HT-29 (cell line): ENCODE measurements at places on chromosomes 13 and 19. TPM values are rescaled to one million over a fixed set of nuclear protein-coding genes. Genes with fewer than 3 reads are reported as not detected.

GRCh38 chr13:71430681-71431080, 436.3 kb downstream of the DACH1 start:
- DNase-seq: no peak

DNA sequence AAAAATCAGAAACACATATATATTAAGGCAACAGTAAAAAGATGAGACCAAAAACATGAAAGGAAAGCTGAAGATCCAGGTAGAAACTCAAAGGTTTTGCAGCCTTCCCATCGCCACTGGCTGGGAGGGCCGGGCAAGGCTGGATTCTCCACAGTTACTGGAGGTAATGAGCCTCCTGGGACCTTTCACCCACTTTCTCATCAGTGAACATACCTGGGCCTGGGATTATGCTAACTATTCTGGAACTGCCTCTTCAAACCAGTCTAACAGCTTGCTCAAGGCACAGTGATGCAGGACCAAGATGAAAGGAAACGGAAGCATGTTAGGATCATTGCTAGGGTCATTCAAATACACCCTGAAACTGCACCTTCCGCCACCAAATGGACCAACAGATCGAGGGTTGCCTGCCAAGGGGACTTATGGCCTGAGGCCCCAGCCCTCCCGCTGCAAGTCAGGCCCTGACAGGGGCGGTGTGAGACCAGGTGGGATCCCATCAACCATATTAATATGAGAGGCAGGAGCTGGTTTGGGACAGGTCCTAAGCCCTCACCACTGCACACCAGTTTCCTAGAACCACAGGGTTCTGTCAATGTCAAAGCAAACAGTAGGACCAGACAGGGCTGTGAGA, 28.4 kb upstream of the ATP12A start:
- DNase-seq: peak; percentile 96

DNA sequence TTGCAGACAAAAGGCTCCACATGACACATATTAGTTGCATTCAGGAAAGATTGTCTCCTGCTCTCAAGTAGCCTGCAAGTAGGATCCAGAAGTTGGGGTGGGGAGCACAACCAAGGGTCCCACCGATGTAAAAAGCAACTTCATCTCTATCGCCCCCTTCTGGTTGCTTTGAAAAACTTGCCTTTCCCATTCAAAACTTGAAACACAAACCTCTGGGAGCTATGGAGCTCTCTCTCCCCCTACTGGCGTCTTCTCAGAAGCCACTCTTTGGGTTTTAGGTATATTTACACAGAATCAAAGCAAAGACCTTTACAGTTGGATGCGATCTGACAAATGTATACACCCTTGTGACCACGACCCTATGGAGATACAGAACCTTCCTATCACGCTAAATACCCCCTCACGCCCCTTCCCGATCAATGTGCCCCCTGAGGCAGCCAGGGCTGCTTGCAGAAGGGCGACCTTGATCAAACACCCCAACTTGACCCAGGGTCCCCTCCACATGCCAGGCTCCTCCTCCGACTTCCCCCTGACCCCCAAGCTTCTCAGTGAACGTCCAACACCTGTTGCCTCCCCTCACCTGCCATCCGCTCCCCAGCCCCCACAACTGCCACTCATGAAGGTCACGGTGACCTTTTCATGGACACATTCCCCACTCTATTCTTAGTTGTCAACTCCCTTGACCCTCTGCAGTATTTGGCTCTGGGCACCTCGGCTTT, 10.1 kb downstream of the NOSIP start:
- DNase-seq: peak; percentile 96

DNA sequence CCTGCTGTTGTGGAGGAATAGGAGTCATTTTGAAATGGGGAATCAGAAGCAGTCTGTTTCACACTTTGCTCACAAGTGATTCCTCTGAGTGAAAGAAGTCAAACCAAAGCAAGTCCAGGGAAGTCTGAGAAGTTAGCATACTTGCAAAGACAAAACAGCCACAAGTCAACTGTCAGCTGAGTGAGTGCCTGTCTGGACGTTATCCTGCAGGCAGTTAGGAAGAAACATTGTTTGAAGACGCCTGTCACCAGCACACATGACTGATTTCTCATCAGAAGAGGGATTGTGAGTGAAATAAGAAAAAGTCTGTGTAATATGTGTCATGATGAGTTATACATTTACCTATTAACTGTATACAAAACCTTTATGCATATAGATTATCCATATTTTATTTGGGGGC, 153.5 kb downstream of the KCNRG start:
- no peak for DNase-seq

DNA sequence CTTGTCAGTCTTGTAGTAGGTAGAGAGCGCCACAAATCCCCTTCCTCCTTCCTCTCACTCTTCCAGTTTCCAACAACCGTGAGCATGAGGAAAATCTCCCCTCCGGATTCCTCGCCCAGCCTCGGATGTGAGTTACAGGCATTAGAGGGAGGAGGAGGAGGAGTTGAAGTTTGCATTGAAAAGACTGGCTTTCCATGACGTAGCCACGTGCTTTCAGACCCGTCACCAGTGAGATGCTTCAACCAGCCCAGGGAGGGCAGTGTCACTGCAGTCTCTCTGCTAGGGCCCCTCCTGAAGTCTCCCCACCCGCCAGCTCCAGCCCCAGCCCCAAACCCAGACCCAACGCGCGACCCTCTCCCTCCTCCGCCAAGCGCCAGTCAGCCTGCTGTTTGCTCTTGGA, 442 bp upstream of the FGF14 start:
- no peak for DNase-seq

DNA sequence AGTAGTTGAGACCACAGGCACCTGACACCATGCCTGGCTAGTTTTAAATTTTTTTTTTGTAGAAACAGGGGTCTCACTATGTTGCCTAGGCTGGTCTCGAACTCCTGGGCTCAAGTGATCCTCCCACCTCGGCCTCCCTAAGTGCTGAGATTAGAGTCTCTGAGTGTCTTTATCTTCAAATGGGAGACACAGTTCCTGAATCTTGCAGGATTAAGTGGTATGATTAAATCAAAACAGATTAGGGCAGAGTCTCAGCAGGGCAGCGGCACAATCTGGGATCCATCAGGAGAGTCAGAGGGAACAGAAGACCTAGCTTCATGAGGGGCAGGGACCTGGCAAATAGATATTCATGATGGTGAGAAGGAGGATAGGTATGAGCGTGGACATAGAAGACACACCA, 953 bp downstream of the RLN3 start:
- DNase-seq: no peak

DNA sequence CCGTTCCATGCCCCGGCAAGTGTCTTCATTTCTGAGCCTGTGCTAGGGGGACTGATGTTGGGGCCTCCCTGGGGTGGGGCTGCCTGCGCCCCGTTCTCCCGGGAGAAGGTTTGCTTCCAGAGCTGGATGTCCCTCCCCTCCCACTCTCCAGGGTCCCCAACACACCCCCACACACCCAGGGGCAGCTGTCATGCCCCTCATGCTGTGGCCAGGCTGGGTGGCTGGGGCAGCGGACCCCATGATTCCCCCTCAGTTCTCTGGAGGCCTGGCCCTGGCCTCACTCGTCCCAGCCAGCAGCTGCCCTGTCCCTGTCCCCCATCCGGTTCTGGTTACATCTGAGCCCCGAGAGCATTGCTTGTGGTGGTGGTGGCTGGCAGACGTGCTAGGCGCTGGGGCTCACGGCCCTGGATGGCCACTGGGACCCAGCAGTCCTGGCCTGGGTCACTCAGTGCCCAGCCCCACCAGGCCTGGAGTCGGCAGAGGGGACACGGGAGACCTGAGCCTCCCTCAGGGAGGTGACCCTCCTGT, 184.8 kb downstream of the KDM4B start:
- no peak for DNase-seq

DNA sequence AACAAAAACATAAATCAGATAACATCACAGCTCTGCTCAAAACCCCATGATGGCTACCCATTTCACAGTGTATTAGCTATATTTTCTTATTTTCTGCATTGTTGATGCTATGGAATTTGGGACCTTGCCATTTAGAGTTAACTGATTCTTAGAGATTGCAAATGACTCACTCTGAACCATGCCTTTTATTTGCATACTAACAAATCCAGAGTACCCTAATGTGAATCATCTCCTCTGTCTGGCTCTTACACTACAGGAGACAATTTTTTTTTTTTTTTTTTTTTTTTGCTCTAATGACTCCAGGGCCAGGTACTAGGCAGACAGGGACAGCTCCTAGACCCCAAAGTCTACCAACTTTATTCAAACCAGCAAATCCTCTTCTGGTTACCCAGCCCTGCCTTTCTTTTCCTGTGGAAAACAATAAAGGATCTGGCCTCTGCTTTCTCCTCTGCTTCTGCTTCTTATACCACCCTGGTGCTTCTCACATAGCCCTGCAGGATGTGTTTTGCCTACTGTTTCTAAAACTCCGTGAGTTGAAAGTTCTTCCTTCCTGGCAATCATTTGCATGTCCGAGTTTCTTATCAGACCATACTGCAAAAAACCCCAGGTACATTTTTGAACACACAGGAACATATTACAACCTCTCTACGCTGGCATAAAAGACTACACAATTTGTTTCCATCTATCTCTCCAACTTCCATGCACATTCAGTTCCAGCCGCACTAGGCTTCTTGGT, 10.6 kb upstream of the ZNF460 start:
- DNase-seq: no peak

- DNase-seq: no peak
Measured at GRCh38 chr13:113599391-113599790, 14.8 kb downstream of the TFDP1 start.

DNA sequence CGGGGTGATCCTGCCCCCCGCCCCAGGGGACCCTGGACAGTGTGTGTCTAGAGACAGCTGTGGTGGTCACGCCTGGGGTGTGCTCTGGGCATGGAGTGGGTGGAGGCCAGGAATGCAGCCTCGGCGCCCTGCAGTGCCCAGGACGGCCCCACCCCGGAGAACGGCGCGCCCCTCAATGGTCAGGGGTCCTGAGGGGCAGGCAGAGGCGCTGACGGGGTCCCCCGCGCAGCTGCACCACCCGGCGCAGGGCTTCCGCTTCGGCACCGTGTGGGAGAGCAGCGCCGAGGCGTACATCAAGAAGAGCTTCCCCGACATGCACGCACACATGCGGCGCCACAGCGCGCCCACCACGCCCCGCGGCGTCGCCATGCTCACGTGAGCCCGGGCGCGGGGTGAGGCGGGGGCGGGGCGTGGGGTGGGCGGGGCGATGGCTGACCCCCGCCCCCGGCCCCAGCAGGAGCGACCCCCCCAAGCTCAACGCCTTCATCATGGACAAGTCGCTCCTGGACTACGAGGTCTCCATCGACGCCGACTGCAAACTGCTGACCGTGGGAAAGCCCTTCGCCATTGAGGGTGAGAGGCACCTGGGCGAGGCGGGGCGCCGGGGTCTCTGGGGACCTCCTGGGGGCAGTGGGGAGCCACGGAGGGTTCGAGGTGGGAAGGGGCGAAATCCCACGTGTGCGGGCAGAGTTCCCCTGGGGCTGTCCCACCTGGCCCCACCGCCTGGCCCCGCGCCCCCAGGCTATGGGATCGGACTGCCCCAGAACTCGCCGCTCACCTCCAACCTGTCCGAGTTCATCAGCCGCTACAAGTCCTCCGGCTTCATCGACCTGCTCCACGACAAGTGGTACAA, 7.4 kb downstream of the GRIN3B start:
- DNase-seq: no peak

GRCh38 chr19:18894254-18895037, 1.5 kb downstream of the CERS1 start:
- no peak for DNase-seq

DNA sequence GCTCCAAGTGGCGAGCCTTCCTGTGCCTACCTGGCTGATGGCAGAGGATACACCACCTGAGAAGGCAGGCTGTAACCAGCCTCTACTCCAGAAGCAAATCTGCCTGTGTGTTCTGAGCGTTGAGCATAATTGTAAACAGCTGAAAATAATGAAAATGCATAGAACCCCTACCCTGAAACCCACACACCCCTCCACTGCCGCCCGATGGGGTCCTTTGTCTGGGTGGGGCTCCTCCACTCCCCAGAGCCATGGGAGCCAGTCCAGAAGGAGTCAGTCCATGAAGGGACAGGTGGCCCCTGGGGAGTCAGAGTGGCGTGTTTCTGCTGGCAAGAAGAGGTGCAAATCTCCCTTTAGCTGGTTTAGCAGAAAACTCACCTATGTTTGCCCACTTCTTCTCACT, 8.0 kb upstream of the SOX1 start:
- no peak for DNase-seq

DNA sequence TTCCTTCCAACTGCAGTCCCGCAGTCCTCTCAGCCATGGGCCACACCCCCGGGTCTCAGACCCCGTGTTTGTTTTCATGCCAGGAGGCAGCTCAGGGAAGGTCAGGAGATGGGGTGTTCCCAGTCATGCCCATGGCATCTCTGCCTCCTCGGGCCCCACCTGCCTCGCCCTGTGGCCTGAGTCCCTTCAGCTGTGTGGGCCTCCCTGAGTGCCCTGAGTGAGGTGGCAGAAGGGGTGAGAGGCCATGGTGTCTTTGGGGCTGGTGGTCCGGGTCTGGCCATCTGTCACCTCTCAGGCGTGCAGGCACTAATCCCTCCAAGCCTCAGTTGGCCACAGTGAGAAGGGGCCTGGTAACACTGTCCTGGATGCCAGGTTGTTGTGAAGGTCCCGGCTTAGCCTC, 10.9 kb upstream of the KDM4B start:
- DNase-seq: no peak

GRCh38 chr13:27830010-27830409, 37.7 kb downstream of the GSX1 start:
- peak; percentile 85 for DNase-seq

- no peak for DNase-seq
Measured at GRCh38 chr19:907183-907853, 5.7 kb downstream of the R3HDM4 start.

GRCh38 chr13:96238861-96239260, 149.0 kb downstream of the HS6ST3 start:
- DNase-seq: no peak

DNA sequence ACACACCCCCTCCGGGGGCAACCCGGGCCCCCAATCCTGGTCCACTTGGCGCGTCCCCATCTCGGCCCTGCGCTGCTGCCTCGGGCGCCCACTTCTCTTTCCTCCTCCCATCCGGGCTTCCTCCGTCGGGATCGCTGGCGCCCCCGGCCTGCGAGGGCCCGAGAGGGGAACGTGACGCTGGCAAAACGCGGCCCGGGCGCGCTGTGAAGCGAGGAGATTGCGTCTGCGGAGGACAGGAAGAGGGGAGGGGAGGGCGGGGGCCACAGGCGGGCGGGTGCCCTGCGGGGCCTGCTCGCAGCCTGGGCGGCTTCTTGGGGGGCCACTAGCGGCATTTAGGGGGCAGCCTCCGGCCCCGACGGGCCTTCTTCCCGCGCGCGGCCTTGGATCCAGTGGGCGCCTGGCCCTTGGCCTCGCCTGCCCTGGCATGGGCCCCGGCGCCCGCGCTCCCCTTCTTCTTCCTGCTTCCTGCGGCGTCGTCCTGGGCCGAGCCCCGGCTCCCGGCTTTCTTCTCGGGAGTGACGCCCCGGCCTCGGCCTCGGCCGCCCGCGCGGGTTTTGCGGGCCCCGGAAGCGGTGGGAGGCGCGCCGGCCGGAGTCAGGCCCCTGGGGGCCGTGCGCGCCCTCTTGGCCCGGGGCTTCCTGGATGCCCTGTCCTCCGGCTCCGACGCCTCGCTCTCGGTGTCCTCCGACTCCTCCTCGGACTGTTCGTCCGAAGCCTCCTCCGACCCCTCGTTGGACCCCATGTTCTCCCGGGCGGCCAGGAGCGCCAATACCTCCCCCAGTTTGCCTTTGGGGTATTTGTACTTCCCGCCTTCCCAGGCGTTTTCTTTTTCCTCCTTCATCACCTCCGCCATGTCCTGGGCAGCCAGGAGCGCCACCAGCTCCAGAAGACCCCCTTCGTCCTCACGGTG, 2.2 kb downstream of the PNMA8B start:
- DNase-seq: no peak

Gene C19orf67
- not detected in 2 replicates for total RNA-seq

Gene KLK2
- not detected in 2 replicates for total RNA-seq

Gene PGLYRP2
- not detected in 2 replicates for total RNA-seq

Gene KRTDAP
- total RNA-seq: not detected in 2 replicates

Gene GMIP
- 15.9 and 19.3 TPM in 2 replicates for total RNA-seq

Gene TSHZ3
- total RNA-seq: not detected in 2 replicates

Gene C19orf38
- total RNA-seq: 0.13 TPM in 1 of 2 replicates, not detected in the other
